ENCODE measurements at places on chromosomes 12 and 14.

GRCh38 chr14:102297436-102298170 is 7.4 kb downstream of the MOK start:
- DNase-seq, result no peak

DNA sequence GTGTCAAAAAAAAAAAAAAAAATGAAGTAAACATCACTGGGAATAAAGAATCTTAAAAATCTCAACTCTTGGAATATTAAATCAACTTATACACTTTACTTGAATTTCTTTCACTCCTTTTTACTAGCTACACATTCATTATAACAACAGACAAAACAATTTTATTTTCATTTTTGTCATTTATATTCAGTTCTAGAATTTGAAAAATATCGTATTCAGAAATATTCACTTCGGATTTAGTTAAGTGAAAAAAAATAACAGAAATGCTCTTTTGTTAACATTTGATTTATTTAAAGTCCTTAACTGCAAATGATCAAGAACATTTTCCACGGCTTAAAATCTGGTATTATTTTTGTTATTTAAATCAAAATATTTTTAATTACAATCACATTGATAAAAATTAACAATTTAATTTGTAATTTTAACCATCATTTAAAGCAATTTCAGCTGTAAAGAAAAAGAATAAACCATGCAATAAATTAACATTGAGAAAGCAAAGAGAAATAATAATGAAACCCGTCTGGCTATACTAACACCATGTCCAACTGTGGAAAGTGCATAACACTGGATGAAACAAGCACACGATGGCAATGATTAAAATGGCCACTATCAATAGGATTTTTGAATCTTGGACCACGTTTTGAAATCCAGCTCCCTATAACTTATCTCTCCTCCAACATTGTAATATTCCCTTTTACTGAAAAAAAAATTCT is 5.2 kb downstream of the FOXA1 start:
- DNase-seq, result no peak

DNA sequence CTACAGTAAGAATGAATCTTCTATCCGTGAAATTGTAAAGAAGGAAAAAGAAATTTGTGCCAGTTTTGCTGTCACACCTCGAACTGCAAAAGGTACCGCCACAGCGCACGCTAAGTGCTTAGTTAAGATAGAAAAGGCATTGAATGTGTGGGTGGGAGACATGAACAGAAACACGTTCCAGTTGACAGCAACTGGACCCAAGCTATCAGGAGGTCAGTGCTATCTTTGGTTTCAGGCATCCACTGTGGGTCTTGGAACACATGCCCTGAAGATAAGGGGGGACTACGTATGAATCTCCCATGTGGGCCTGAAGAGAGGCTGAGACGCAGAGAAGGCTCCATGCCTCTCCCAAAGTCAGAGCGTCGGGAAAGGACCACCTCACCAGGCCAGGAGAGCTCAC is 9.8 kb downstream of the IFFO1 start:
- no peak for DNase-seq

DNA sequence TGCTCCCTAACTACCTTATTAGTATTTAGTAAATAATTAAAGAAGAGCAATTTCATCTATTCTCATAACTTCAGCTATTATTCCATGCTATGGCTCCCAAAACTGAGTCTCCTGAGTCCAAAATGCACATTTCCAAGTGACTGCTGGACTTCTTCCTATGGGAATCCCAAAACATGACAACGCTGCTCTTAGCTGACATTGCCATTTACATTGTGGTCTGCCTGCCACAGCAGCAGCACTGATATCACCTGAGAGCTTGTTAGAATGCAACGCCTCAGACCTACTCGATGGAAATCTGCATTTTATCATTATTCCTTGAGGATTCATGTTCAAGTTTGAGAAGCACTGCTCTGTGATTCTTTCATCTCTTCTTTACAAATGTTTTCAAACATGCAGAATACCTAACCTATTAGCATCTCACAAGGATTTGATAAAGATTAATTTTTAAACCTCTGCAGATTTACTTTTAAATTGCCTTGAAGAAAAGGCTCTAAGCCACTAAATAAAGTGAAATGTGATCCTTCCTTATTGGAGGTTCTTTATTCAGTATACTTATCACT is 77.7 kb downstream of the SEC23A start:
- no peak for DNase-seq

GRCh38 chr12:111398530-111398929 is 7.2 kb upstream of the SH2B3 start:
- no peak for DNase-seq

GRCh38 chr14:100723830-100724437 is 2.8 kb upstream of the DLK1 start:
- DNase-seq, result no peak

DNA sequence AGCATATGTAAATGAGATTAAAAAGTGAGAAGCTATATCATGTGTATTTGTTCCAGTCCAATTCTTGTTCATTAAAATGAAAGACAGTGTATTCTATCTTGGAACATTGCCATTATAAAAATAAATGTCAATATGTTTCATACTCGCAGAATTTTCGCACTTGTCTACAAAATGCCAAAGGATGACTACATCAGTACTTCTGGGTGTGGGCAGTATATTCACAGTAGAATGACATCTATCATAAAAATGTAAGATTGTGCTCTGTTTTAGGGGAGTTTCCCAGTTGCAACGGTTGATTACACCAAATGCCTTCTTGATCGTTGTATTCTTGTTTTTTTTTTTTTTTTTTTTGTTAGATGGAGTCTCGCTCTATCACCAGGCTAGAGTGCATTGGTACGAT is 292.3 kb upstream of the E2F7 start:
- DNase-seq, result no peak

- no peak for DNase-seq
These were observed 53.7 kb upstream of the DYRK2 start for GRCh38 chr12:67594888-67595287.

- DNase-seq, result no peak
These were observed 971.7 kb downstream of the FSCB start for GRCh38 chr14:43535231-43535838.

DNA sequence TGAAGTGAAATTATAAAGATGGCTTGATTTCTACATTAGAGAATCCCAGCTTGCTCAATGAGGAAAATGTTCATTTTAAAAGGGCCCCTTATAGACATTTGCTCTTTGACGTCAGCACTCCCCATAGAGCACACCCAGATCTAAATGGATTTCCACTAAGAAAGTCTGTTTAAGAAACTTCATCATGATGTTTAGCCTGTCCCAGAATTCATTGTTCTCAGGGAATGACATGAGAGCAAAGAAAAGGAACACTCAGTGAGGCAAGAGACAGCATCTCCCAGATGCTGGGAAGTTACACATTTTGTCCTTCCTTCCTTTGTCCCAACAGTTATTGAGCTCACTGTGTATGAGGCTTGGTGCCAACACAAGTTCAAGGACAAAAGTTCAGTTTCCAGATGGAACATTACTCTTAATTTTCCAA is 4.9 kb downstream of the PHLDA1 start:
- no peak for DNase-seq

- DNase-seq, result no peak
These were observed 101.7 kb downstream of the DPF3 start for GRCh38 chr14:72792051-72792788.

DNA sequence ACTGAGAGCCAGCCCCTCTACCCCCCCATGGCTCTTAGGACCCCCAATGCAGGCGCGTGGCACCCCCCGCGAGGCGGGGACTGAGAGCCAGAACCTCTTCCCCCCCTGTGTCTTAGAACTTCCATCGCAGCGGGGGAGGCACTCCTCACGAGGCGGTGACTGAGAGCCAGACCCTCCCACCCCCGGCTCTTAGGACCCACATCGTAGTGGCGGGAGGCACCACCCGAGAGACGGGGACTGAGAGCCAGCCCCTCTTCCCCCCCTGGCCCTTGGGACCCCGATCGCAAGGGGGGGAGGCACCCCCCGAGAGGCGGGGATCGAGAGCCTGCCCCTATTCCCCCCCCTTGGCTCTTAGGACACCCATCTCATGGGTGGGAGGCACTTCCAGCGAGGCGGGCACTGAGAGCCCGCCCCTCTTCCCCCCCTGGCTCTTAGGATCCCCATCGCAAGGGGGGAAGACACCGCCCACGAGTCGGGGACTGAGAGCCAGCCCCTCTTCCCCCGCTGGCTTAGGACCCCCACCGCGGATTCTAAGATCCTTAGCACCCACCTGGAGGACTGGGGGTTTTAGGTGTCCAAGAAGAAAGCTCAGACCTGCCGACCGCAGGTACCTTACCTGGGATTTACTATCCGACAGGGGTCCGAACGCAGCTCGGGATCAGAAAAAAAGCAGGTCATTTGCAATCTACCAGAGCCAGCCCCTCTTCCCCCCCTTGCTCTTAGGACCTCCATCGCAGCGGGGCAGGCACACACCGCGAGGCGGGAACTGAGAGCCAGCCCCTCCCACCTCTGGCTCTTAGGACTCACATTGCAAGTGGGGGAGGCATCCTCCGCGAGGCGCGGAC is 44.9 kb downstream of the DDX11 start:
- no peak for DNase-seq

- no peak for DNase-seq
These were observed 216.0 kb downstream of the AKAP6 start for GRCh38 chr14:32545095-32545494.

DNA sequence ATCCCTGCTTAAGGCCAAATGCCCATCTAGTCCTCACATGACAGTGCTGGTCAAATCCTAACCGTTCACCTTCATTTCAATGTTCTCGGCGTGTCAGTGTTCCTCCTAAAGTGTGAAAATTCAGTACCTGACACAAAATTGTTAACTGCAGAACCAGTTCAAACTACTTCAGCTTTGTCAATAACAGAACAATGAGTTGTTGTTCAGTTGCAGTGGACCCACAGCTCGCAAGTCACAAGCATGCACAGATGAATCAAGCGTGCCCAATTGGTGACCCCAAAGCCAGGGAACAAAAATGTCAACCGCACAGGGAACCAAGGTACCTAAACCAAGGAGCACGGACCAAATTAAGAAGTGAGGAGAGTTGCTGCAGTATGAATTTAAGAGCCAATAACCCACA is 23.2 kb downstream of the NRDE2 start:
- no peak for DNase-seq

DNA sequence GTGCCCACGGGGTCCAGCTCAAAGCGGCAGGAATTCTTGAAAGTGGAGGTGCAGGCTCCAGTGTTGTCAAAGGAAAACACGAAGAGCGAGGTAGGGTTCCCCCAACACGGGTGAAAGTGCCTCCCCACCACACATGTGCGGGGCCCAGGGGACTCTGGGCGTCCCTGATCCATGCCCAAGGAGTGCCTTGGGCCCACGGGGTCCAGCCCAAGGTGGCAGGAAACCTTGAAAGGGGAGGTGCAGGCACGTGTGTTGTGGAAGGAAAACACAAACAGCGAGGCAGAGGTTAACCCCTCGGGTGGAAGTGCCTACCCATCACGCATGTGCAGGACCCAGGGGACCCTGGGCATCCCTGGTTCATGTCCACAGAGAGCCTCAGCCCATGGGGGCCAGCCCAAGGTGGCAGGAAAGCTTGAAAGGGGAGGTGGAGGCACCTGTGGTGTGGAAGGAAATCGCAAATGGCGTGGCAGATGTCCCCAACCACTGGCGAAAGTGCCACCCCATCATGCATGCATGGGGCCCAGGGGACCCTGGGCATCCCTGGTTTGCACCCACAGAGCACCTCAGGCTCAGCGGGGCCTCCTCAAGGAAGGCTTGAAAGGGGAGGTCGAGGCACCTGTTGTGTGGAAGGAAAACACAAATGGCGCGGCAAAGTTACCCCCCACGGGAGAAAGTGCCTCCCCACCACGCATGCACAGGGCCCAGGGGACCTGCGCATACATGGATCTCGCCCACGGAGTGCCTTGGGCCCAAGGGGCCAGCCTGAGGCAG is 584.6 kb downstream of the ALG10 start:
- no peak for DNase-seq

- no peak for DNase-seq
These were observed 32.0 kb downstream of the CDK17 start for GRCh38 chr12:96368233-96368632.

DNA sequence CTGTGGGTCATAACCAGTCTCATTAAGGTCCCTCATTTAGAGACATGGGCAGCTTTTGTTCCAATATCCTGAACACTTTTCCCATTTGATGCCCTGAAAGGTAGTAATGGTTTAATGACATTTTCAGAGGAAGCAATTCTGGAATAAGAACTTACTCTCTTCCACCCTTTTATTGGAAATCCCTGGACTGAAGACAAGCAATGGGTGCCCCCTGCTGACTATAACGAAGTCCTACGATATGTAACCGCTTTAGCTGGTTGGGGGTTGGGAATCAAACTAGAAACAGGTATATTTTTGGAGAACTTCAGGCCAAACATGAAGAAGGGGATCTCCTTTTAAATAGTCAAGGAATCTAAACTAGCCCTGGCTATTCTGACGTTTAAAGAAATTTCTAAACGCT is 20.5 kb downstream of the SARNP start:
- no peak for DNase-seq

DNA sequence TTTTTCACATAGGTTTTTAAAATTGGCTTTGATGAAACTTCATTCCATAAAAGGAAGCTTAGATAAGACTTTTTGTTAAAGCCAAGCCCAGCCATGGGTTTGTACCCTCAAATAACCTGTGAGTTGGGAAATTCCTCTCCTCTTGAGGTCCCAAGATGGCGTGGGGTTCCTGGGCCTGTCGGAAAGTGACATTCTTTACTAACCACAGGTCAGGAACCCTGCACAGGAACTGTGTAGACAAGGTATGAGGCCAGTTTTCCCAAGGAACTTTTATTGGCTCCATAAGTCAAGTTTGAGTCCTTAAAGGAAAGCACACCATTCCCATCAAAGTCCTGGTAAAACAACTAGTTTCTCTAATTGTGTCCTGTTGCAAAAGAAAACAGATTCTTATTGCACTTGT is 65.0 kb upstream of the AMN start:
- DNase-seq, result no peak

GRCh38 chr12:48969833-48970701 is 1.5 kb downstream of the WNT10B start:
- DNase-seq, result no peak

GRCh38 chr12:124782132-124782531 is 81.5 kb downstream of the SCARB1 start:
- no peak for DNase-seq

DNA sequence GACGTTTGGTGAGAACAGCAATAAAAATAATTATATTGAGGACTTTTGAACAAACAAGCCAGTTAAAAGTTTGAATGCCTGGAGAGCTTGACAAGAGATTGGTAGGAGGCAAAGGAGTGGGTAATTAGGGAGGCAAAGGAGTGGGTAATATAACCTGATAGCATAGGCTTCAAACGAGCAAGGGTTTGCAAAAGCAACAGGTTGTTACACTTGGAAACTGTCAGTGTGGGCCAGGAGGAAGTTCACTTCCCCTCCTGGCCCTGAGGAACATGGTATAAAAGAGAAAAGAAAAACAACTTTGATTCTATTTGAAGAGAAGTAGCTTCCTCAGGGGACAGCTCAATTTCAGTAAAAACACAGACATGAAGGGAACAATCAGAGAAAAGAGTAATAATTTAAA is 121.7 kb downstream of the CCER1 start:
- no peak for DNase-seq

DNA sequence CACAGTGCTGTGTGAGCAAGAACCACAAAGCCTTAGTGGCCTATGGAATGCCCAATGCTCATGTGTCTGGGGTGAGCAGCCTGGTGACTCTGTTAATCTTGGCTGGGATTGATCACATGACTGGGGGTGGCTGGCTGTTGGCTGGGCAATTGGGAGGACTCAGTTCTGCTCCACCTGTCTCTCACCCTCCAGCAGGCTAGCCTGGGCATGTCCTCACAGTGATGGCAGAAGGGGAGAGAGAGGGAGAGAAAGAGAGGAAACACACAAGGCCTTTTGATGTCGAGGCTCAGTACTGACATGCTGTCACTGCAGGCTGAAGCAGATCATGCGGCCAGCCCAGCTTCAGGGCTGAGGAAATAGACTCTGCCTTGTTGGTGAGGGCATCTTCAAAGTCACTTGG is 136.8 kb downstream of the TBX5 start:
- no peak for DNase-seq
